Ovary (tissue), 10 donors: ENCODE measurements at places on chromosomes 3 and 15.
A peak's percentile ranks its signal among the peaks of the same experiment; 100 is the strongest.

GRCh38 chr3:129593595-129594339 is 12.7 kb downstream of the PLXND1 start:
- no peak for DNase-seq

DNA sequence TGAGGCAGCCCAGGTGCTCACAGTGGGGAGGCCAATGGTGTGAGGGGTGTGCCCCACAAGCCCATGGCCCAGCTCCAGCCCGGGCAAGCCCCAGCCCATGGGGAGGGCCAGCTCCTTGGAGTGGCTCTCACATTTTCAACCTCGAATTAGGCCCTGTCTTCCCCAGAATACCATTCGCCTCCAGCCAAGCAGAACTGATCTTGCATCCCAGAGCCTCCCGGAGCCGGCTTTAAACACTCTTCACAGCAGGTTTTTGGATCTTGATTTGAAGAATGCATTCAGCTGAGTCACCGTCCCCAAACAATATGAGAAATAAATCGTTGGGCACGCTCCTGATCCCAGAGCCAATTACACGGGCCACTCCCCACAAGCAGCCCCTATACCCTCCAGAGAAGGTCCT is 23.7 kb downstream of the TPRA1 start:
- DNase-seq, result no peak

- no peak for DNase-seq
These were observed 53.4 kb upstream of the SEC13 start for GRCh38 chr3:10374311-10374710.

DNA sequence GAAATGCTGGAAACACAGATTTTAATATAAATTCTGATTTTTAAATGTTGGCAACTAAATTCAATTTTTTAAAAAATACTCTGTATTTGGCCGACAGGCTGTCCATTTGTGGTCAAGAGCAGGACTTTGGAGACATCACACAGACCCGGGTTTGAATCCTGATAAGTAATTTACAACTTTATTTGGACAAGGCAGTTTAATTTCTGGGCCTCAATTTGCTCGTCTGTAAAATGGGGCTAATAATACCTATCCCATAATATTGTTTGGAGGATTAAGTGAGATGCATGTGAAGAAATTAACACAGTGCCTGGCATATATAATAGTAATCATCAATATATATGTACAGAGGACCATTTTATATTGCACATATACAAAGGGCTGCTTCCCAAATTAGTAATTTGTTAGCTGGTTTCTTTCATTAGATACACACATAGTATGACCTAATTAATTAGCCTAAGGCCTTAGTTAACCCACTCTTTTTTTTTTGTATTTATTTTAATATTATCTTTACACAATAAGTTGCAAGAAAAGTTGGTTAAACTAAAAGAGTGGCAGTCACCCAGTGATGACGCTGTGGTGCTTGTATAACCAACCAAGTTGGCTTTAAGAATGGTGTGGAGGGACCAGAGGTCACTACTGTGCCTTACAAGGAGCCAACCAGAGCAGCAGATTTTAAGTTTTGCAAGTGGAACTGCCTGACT is 665 bp downstream of the PIGB start:
- DNase-seq, result peak; percentile 22

DNA sequence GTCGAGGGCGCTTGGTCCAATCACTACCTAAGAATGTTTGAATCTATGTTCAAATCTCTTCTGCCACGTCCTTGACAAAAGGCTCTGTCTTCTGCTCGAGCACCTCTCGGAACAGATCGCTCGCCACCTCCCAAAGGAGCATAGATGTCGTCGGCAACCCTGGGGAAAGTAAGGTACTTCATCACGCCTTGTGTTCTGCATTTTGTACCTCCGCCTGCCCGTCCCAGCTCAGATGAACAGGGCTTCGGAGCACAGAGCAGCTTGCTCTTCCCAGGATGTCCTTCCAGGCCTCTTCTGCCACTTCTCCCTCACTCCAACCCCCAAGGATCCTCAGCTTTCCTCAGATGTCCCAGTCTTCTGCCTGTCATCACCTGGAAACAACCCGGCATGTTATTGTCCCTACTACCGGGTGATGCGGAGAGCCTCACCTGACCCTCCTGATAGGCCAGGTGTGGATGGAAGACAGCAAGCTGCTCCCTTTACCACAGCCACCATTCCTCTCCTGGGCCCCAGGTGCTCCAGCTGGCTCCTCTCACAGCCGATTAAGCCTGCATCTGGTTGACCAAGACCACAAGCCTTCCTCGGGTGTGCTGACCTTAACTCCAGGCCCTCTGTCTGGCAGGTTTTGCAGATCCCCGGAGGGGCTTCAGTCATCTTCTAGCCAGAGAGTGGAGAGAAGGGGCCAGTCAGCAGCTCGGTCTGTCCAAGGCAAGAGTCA is 270.5 kb downstream of the FAM43A start:
- DNase-seq, result no peak

GRCh38 chr15:34275154-34275553 is 50.3 kb downstream of the EMC4 start:
- no peak for DNase-seq

DNA sequence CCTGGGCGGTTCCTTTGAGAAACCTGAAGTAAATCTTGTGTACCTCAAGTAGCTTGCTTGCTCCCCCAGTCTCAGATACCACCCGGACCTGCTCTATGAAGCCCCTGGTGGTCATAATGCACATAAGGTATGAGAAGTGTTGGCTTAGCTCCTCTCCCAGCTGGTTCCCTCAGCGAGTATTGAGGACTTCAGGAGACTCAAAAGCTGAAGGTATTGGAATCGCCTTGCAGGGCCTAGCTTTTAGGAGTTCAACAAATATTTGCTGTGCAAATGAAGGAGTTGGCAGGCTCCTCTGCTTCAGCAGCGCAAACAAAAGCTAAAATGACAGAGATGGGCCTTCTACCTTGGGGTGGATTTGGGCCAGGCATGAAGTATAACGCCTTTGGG is 1.7 kb downstream of the CMTM8 start:
- DNase-seq, result no peak

- DNase-seq, result no peak
These were observed 150.2 kb downstream of the TP63 start for GRCh38 chr3:189781415-189781814.

DNA sequence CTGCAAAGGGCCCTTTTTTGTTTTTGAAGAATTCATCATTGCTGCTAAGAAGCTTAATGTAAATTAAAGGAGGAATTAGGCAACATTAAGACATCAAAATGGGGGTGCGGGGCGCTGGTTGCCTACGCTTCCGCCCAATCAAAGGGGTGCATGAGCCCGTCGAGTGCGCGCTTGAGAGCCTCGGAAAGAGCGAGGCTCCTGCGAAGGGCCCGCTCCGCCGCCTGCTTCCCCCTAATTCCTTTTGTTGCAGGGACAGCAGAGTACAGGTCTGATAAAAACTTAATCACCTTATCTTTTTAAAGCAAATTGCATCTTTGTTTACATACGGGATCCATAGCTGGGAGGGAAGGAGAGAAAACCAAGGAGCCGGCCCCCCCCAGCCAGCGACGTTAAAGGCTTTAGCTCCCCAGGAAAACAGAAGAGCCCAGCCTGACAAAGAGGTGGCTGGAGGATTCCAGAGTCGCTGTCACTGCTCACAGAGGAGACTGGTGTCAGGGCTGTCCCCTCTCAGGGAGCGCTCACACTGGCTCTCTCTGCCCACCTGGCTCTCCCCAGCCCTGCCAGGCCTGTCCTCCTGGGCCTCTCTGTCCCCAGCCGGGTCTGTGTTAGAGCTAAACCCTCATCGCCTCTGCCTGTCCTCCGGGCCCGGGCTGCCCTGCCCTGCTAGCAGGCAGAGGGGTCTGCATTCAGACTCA is 67.3 kb downstream of the DNAJB8 start:
- no peak for DNase-seq

DNA sequence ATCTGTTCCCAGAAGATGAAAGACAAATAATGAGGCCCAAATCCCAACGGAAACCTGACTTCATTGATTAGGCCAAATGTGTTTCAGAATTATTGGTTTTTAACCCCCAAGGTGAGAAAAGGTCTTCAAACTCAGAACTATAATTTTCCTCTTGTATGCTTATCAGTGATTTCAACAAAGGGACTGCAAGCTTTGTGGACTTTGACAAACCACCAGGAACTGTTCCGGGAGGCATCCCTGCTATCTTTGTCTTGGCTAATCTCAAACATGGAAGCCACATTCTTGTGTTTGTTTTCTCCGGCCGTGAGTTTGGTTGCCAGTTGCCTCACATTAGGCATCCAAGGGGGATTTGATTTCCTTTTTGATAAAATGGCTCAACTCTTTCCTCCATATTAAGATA is 19.5 kb downstream of the ARHGEF3 start:
- no peak for DNase-seq

GRCh38 chr3:14890476-14890875 is 56.9 kb upstream of the NR2C2 start:
- DNase-seq, result no peak

GRCh38 chr3:174132421-174133042 is 726.6 kb upstream of the NAALADL2 start:
- no peak for DNase-seq

DNA sequence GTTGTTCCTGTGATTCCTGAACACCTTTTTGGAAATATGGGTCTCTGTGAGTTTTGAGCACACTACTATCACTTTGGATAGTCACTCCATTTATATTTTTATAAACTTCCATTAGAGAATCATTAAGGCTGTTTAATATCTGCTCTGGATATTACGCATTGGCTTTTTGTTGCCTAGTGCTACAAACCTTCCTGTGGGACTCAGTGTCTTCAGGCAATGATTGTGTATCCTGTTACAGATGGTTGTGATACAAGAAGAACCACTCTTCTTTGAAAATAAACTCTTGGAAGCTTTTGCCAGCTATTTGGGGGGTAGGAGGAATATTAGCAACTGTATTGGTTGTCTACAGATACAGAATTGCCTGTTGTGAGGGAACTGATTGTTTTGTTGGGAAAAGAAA is 15.6 kb downstream of the GCSAM start:
- DNase-seq, result no peak

DNA sequence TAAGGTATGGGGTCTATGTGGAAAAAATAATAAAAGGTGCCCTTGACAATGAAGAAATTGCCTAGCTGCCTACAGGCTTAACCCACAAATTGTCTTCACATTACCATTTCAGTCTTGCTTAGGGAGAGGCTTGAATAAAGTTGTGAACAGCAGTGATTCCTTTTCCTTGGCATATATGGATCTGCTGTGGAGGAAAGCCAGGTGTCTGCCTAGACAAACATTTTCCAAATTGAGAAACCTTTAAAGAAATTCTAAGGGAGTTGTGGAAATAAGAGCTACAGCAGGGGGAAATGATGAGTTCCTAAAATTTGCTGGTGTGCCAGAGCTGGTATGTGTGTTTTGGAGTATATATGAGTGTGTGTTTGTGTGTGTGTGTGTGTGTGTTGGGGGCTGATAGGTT is 452.1 kb downstream of the NTRK3 start:
- DNase-seq, result no peak

GRCh38 chr3:115513416-115513800 is 109.9 kb upstream of the GAP43 start:
- no peak for DNase-seq

- no peak for DNase-seq
These were observed 433.8 kb upstream of the SUCLG2 start for GRCh38 chr3:68088216-68088615.

- DNase-seq, result no peak
These were observed 9.6 kb upstream of the ANP32A start for GRCh38 chr15:68830141-68830785.

GRCh38 chr3:102301155-102301880 is 133.5 kb upstream of the ZPLD1 start:
- no peak for DNase-seq
